ENCODE measurements at places on chromosomes 2 and 18.

GRCh38 chr18:9824952-9825371 is 60.8 kb upstream of the TXNDC2 start:
- no peak for DNase-seq

DNA sequence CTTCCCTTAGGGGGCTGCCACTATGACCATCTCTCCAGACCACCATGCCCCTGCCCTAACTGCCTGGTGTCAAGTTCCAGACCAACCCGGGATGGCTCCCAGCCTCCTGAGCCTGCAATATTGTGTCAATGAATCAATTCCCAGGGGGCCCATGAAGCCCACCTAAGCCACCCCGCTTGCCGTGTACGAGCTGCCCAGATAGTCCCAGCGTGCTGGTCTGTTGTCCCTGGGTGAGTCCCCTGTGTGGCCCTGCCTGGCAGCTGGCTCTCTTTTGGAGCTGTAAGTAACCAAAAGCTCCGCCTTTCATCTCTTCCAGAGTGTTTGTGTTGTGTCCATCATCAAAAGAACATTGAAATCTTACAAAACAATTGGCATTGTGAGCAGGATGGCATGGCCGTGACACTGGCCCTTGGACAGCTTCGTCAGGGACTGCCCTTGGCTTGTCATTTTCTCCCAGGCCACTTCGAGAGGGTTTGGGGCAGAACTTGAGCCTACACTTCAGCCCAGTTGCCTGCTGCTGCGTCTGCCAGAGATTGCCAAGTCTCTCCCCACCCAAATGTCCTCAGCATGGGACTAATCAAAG is 11.3 kb upstream of the MAL start:
- DNase-seq: no peak

DNA sequence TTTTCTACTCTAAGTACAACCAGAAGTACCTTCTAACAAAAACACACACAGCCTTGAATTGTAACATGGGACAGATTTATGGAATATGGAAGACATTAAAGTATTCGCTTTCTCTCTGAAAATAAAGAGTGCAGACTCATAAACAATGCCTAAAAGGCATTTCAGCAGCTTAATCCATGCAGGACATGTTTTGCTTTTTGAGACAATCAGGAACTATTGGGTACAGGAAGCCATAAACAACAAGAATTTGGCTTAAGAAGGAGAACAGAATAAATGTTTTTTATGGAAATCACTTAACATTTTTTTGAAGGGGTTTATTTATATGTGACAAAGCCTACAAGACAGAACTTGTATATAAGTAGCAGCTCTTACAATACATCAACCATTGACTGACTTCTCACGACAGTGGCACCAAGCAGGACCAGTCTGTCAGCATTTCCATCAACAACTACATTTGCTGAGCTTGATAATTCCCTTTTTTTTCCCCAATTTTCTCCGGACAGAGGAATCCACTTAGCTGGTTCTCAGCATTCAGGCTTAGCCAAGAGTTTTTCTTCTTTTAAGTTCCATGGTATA is 140.1 kb downstream of the EXOC6B start:
- no peak for DNase-seq

DNA sequence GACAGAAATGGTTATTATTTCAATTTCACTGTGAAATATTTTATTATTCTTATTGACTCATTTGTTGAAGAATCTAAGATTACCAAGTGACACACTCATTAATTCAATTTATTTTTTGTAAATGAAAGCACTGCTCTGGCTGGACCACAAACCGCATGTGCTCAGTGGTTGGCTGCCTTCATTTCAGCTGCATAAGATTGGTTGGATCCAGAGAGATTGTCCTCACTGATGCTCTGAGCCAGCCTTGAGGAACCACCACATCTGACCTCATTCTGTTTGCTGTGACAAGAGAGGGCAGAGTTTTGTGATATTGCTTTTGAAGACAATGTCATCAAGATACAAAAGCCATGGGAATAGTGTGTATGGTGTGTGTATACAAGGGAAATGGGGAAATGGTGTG is 192.1 kb downstream of the CYRIA start:
- DNase-seq: no peak

DNA sequence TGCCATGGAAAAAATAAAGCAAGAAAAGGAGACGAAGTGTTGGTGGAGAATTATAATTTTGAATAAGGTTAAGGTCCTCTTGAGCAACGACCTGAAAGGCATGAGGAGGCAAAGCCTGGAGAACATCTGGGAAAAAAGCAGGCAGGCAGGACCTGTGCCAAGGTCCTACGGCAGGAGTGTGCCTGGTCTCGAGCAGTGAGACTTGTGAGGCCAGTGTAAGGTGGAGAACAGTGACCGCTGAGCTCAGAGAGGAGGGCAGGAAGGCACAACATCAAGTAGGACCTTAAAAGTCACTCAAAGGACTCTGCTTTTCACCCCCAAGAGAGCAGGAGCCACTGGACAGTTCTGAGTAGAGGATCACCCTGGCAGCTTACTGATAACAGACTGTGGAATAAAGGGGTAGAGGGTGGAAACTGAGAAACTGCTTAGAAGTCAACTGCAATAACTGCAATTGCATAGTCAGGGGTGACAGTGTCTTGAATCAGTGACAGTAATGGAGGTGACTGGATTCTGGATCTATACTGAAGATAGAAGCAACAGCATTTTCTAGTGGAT is 3.5 kb downstream of the NOL10 start:
- no peak for DNase-seq

GRCh38 chr2:132374961-132375360 is 41.6 kb upstream of the GPR39 start:
- DNase-seq: no peak

GRCh38 chr2:146147448-146148012 is 1627.6 kb upstream of the ZEB2 start:
- DNase-seq: no peak

DNA sequence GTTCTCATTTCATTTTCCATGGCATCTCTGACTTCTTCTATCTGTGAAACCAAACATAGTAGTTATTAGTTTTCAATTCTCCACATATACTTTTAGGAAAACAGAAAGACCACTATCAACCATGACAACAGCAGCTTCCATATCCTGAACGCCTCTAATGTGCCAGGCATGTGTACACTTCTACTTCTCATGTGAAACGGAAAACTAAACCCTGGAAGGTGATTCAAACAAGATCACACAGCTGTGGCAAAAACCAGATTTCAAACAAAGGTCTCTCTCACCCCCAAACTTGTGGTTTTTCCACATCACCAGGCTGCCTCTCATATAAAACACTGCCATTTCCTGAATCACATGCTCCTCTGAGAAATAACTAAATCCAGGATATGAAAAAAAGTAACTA is 41.8 kb downstream of the PTCD3 start:
- DNase-seq: no peak

DNA sequence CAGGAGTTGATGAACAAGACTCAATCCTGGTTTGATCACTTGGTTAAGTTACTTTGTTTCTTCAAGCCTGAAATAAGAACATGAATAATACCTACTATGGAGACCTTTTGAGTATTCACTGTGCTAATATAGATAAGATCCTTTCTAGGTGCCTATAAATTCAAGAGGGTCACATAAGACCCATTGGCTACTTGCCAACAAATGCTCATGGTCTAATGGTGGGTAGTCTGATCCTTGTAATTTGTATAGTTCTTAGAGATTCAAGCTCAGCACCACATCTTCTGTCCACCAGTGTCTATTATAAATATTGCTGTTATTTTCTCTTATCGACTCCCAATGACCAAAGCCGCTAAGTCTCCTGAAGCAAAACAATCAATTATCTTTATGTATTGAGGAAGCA is 27.4 kb upstream of the ACSL3 start:
- no peak for DNase-seq

GRCh38 chr2:189298038-189298437 is 118.5 kb upstream of the COL5A2 start:
- DNase-seq: no peak

- no peak for DNase-seq
These were observed 68.4 kb downstream of the CCDC148 start for GRCh38 chr2:158388159-158388558.

DNA sequence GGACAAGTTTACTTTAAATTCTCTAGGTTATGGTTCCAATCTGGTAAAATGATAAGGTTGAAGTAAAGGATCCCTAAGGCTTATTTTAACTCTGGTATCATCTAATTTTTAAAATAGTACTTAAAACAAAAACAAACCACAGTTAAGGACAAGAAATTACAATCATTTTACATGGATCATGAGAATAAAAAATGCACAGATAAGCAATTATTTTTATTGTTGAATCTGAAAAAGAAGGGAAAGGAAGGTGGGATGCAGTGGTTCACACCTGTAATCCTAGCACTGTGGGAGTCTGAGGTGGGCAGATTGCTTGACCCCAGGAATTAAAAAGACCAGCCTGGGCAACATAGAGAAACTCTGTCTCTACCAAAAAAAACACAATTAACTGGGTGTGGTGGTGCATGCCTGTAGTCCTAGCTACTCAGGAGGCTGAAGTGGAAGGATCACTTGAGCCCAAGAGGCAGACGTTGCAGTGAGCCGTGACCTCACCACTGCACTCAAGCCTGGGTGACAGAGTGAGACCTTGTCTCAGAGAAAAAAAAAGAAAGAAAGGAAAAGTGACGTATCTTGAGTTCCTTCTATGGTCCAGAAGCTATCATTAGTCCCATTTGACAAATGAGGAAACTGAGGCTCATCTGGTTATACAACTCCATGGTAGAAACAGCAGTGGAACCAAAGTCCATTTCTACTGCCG is 2.5 kb downstream of the TNFAIP6 start:
- DNase-seq: no peak

DNA sequence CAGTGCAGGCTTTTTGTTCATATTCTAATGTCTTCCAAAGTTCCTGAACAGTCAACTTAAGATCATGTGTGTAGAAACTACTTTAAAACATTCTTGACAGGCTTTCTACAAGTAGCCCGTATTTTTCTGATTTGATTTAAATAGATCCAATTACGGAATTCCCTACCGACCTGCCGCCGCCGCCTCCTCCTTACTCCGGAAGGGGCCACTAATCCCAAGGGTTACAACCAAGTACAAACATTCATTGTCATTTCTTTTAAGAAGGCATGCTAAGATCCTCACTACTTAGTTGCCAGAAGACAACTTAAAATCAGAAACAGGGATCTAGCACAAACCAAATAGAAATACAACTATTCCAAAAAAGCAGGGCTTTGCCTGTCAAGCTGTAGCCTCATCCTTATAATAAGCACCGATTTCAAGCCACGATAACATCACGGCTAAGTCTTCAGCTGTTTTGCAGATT is 784 bp downstream of the WDR33 start:
- DNase-seq: peak; percentile 31

DNA sequence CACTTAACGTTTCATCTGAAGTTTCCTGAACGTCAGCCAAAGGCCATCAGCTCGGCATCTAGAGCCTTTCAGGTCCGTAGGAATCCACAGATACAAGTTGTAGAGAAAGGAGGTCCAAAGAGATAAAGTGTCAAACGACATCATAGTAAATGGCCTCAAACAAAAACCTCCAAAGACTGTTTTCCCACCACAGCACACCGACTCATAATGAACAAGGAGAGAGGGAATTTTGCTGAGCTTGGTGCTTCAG is 150.3 kb downstream of the PXDN start:
- DNase-seq: no peak

- no peak for DNase-seq
These were observed 98.1 kb downstream of the PARD3B start for GRCh38 chr2:204643326-204643725.

GRCh38 chr2:134335601-134336000 is 81.7 kb downstream of the MGAT5 start:
- no peak for DNase-seq

GRCh38 chr2:88053296-88053695 is 2.3 kb downstream of the KRCC1 start:
- no peak for DNase-seq

- no peak for DNase-seq
These were observed 114.7 kb downstream of the GALNT14 start for GRCh38 chr2:31023541-31023940.

GRCh38 chr2:164821338-164821737 is 20.3 kb downstream of the COBLL1 start:
- no peak for DNase-seq

DNA sequence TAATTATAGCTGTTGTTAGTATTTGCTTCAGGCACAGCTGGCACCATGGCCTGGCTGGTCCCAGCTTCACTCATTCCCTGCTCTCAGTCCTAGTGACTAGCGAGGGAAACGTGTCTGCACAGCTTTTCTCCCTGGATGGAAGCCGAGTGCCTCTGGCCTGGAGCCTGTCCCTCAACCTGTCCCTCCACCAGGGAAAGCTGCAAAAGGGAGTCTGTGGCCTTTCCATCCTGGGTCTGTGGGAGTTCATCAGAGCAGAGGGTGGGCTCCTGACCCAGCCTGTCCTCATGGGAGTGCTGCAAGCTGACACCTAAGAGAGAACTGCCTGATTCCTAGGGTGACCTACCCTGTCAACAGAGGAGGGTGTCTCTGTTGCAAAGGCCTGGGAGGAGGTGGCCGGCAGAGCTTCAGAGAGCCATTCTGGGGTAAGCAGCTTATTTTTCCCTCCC is 118.3 kb downstream of the CAPN13 start:
- no peak for DNase-seq

DNA sequence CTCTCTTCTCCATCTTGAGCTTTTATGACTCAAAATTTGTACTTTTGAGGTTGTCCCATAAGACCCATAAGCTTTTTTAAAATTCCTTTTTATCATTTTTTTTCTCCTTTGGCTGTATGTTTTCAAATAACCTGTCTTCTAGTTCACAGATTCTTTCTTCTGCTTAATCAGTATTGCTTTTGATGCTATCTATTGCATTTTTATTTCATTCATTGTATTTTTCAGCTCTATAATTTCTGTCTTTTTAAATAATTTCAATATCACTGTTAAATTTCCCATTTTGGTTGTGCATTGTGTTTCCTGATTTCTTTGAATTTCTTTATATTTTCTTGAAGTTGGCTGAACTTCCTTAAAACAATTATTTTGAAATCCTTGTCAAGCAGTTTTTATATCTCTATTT is 4.8 kb upstream of the XDH start:
- no peak for DNase-seq

- no peak for DNase-seq
These were observed 140.9 kb upstream of the MYCN start for GRCh38 chr2:15799432-15799827.

DNA sequence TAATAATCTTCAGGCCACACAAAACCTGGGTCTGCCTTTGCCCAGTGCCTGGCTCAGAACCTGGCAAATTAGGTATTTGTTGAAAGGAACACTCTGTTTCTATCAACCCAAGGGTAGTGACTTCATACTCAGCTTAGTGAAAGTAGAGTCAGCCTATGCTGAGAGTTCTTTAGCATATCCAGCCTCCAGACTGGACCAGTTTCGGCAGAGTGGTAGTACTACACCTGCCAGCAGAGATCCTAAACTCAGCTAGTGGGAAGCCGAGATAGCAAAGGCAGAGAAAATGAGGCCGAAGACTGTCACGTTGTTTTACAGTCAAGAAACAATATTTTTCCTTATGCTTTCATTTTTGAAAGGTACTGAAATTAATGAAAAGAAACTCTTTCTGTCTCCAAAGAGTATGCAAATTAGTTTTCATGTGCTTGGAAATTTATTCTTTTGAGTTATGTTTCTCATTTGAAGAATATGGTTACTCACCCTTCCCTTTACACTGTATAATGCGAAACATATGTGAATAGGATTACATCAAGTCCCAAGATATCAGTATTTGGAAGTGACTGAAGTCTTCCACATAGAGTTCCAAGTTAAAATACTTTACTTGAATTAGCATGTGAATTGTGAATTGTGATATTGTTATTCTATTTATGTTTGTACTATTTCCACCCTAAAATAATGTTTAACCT is 52.2 kb upstream of the UGP2 start:
- no peak for DNase-seq

- no peak for DNase-seq
These were observed 163.8 kb downstream of the RBM43 start for GRCh38 chr2:151097895-151098294.

All from epithelial cell of proximal tubule (primary cell).